ENCODE measurements at places on chromosomes 1 and 21. TPM values are rescaled to one million over a fixed set of nuclear protein-coding genes. Genes with fewer than 3 reads are reported as not detected.

- no peak for DNase-seq
Observed at GRCh38 chr1:246068619-246069509, 438.2 kb downstream of the SMYD3 start.

- no peak for DNase-seq
Observed at GRCh38 chr1:107976836-107977235, 11.9 kb upstream of the VAV3 start.

- DNase-seq = no peak
Observed at GRCh38 chr1:55443175-55443915, 228.2 kb upstream of the USP24 start.

DNA sequence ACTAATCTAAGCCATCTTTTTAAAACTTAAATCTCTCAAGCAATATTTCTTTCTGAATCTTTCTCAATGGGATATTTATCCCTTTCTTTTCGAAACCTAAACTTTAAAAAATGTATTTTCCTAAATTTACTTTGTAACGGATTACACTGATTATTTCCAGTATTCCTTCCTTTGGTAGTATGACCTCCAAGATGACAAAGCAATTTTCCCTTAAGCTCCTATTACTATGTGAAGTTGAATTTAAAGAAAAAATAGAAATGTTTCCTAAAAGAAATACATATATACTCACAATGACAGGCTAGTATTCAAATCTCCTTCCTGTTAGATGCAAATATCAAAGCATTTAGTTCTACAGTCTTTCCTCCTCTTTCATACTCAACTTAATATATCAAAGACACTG, 15.8 kb downstream of the SCAF4 start:
- DNase-seq = no peak

DNA sequence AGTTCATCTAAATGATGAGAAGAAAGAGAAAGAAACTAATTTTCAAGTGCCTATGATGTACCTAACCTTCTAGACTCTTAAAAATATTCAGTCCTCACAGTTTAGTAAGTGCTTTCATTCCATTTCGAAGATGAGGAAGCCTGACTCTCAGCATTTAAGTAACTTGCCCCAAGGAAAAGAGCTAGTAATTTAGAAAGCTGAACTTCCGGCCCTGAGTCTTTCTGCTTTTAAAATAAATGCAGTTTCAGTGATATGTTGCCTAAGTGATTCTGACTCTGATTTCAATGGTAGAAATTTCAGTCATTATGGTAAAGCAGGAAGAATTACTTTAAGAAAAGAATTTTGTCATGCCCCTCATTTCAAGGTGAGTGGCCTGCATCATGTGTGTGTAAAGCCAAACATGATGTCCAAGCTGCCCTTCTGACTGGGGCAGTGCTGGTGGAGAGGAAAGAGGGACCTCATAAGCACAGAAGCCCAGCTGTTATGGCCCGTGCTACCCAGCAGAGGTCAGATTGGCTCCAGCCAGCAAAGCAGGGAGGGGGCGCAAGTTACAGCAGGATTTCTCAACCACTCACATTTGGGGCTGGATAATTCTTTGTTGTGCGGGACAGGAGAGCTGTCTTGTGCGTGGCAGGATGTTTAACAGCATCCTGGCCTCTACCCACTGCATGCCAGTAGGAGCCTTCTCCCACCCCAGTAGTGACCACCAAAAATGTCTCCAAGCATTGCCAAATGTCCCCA, 10.7 kb downstream of the ATP1A4 start:
- DNase-seq = no peak

DNA sequence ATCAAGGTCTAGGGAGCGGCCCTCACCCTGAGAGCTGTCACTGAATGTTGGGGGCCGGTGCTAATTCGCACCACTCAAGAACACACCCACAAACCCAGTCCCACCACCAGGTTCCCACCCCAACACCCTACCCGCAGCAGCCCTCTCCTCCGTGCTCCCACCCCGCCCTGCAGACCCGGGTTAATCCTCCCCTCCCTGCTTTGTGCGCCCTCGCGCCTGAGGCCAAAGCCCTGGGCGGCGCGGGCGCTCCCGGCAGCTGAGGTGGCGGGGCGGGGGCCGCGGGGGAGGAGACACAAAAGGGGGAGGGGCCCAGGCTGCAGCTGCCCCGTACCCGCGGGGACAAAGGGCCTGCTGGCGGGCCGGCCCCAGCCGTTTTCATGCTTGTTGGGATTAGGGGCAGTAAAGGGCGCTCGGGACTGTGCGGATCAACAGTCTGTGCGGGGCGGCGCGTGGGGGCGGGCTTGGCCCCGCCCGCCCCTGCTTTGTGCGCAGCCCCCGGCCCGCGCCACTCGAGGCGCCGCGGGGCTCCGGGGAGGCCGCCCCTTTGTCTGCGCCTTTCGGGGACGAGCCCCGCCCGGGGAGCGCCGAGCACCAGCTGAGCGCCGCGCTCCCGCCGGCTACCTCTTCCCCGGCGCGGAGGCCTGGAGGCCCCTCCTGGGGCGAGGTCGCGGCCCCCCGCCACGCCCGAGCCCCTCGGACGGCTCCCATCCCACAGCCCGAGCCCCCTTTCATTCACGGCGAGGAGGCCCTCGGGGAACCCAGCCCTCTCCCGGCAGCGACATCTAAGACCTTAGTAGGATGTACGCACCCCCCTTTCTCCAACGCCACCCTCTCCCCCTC, 10.9 kb downstream of the C1orf216 start:
- DNase-seq = no peak

GRCh38 chr1:156117414-156118176, 3.1 kb downstream of the LMNA start:
- no peak for DNase-seq

DNA sequence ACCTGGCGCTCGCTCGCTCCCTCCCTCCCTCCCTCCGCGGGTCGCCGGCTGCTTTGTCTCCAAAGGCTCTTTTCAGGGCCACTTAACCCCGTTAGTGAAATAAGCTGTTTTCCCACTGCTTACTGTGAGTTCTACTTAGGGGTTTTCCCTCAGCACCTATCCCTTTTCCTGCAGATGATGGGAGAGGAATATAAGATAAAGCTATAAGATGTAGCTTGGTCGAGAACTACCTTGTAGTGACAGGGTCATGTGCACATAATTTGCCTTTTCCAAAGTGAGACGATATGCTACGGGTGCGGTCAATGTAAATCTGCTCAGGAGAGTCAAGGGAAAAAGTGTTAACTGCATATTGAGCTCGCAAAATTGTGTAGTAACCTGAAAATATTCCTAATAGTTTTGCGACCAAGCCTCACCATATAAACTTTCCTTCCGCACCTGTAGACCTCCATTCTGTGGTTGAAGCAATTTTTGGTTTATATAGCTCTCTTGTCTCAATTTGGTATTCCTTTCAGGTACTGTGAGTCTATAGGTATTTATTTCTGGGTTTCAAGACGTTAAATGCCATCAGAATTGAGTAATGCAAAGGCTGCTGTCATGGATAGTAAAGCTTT, 55.8 kb upstream of the BOLA1 start:
- DNase-seq = no peak

GRCh38 chr1:53684741-53685140, 54.2 kb downstream of the GLIS1 start:
- DNase-seq = no peak

DNA sequence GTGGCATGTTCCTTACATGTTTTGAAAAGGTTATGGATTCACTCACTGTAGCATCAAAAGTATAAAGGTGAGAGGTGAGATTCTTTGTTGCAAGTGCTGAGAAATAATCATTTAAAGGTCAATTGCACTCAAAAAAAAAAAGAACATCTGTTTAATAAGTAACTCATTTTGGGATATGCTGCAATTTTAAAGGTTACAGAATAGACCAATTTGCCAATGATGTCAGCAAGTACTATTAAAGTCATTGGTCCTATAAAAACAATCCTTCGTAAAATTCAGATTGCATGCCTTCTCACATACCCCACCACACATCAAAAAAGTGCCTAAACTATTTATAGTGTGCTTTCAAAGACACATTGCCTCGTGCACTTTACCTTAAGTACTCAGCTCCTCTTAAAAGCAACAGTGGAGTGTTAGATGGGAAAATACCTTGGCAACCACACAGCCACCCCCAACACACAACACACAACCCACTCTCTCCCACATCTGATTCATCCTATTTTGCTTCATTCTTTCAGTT, 218.2 kb upstream of the ADGRL2 start:
- no peak for DNase-seq

DNA sequence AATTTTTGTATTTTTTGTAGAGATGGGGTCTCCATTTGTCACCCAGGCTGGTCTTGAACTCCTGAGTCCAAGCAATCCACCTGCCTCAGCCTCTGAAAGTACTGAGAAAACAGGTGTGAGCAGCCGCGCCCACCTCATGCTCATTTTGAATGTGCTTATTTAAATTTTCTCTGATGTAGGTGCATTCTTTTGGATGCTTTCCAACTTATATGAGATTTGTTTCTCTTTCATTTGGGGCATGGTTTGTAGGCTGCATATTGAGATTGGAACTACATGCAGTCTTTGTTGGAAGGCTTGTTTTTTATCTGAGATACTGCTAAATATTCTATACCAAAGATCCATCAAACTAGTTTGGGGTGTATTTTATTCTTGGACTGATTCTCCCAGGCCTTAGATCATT, 81.0 kb upstream of the IVNS1ABP start:
- no peak for DNase-seq

Gene HMGCS2
- 112 TPM for polyA plus RNA-seq

- no peak for DNase-seq
Observed at GRCh38 chr1:208829595-208829994, 585.4 kb upstream of the PLXNA2 start.

DNA sequence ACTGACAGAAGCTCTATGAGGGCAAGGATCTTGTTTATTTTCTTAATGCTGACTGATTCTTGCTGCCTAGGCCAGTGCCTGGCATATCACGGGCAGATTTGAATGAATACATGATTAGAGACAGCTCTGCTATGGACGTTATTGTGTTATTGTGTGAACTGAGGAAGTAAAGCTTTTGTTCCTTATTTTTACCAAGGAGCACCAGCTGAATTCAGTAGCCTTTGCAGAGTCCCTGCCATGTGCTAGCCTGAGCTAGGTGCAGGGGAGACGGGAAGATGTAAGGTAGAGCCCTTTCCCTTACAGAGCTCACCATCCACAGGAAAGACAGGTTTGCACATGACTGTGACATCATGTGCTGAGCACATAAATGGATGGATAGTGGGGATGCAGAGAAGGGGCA, 36.0 kb upstream of the SCMH1 start:
- DNase-seq = no peak

Gene ZSWIM5
- 7.6 TPM for polyA plus RNA-seq
